D341Med (cell line): ENCODE measurements at places on chromosomes 5 and 9.

GRCh38 chr5:173671121-173671949 lies 54.9 kb upstream of the BOD1 start:
- DNase-seq, result no peak

GRCh38 chr5:150178262-150178661 lies 11.6 kb upstream of the SLC6A7 start:
- DNase-seq, result no peak

DNA sequence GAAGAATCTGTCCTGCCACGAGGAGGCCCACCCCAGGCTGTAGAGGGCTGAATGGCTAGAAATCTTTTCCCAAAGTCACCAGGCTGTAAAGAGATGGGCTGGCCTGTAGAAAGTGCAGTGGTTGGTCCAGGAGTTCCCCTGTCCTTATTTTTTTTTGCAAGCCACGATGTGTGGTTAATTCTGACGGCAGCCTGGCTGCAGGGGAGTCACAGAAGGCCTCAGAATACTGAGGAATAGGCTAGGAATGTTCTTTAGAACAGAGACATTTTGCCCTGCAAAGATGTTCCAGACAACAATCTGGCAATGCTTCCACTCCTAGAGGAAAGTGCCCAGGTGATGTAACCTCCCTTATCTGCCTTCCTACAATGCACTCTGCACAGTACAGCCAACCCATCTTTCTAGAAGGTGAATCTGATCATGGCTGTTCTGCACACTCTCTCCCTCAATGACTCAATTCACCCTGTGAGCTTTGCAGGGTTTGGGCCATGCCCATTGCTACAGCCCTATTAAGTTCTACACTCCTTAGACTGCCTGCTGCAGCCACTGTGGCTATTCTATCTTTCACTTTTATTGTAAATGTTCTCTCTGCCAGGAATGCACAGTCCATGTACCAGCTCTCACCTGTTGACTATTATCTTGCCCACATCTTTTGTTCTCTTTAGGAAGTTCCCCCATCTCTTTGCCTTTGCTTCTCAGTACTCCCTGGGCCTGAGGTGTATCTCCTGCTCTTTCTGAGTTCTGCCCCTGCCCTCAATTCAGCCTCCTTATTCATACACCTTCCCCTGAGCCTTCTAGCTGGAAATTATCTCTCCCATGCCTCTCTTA lies 377.8 kb upstream of the CLINT1 start:
- no peak for DNase-seq

GRCh38 chr5:7395947-7396712 lies at the start of gene ADCY2:
ADCY2 (plus strand) TSS chr5:7396138; CDS start chr5:7396297, 159 bp downstream.
- peak; percentile 74 for DNase-seq

GRCh38 chr5:1026700-1027621 lies 18.4 kb downstream of the NKD2 start:
- DNase-seq, result no peak

DNA sequence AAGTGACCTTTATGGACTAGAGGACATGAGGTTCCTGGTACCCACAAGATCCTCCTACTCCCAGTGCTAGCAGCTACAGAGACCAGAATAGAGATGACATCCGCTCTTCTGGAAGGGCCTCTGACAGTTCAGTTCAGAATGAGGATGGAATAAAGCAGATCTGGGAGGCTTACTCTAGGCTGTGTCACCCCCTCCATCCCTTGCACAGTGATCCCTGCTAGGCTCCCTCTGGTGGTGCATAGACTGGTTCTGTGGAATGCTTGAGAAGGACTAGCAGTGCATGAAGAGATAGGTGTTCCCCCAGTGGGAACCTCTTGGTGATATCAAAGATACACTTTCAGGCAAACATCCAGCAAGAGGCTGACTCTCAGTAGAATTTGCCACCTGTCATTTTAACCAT lies 83.0 kb downstream of the NPR3 start:
- DNase-seq, result no peak

- no peak for DNase-seq
These were observed 10.0 kb upstream of the LECT2 start for GRCh38 chr5:135964670-135965320.

DNA sequence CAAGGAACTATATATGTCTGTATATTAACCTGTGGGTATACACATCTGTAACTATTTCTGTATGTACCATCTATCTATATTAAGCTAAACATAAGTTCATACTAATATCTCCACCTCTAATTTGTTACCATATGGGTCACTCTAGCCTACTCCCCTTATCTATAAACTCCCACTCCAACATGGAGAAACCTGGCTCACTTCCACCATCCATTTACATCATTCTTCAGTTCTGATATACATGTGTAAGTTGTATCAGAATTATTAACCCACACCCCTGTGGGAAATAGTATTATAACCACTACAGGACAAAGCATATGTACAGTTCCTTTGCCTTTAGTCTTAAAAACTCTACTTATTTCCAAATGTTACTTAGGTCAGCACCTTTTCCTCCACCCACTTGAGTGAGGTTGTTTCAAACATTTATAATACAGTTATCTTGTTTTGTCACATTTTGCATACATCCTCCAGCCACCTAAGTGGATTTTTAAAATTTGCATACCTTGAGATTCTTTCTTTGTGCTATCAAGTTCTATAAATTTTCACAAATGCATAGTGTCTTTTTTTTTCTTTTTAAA lies 10.6 kb downstream of the NDFIP1 start:
- DNase-seq, result no peak

DNA sequence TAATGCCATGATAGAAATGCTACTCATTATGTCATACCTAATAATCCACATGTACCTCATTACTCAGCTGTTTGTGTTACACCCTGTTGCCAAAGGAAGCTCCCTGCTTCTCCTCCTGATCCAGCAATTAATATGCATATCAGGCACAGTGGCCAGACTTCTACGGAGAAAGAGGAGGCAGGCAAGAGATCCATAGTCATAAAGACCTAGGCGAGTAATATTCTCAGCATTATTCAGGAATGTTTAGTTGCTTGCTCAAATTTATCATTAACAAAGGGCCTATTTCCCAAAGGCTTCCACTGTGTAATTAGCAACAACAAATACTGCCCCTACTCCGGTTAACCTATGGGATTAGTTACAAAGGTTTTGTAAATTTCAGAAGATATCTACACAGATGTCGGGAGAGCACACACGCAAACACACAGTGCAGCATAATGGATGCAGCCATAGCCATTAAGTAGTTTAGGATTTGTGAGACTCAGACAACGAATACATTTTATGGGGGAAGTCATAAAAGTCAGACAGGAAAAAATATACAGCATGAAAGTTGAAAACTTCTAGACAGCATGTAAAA lies 192.6 kb downstream of the EFNA5 start:
- no peak for DNase-seq

DNA sequence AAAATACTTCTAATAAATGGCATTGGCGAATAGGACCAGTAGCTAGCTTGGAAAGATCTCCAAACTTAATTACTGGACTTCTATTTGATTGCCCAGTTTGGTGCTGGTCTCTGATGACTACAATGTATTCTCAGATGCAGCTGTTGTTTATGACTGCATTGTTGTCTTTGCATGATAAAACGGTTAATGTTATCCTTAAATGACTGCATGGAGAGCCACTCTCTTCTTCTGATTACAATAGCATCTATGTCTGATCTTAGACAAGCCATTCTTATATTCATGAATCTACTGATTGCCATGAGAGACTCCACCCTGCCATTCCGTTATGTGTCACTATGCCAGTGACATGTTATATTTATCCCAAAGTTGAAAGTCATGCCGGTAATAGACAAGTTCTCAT lies 42.9 kb upstream of the ERBIN start:
- no peak for DNase-seq

GRCh38 chr5:2901511-2901910 lies 150.0 kb upstream of the IRX2 start:
- DNase-seq, result no peak

DNA sequence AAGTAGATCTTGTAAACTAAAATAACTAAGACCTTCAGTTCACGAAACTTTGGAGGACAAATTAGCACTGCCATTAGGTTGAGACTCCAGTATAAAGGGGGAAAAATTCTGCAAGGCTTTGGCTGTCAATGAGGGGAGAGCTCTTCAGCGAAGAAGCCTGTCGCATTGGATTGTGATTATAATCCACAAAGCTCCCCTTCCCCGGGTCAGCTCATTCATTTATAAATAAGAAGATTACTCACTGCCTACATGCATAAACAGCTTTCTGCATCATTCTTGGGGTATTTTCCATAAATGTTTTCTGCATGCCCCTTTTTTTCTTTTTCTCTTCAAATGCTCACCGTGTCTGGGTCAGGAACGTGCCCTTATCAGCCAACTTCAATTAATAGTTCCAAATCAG lies 196.7 kb downstream of the EBF1 start:
- peak; percentile 53 for DNase-seq

DNA sequence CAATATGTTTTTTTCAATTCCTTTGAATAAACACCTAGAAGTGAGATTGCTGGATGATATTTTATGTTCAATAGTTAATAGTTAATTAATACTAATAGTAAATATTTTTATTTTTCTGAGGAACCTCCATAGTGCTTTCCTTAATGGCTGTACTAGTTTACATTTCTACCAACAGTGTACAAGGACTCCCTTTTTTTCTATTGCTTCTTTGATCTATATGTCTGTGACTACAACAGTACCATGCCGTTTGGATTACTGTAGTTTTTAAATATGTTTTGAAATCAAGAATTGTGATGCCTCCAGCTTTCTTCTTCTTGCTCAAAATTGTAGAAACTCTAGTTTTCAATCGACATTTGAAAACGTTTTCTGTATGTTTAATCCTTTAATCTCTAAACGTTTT lies 39.5 kb upstream of the ADAMTS16 start:
- no peak for DNase-seq

GRCh38 chr9:88661759-88662158 lies 126.8 kb downstream of the NXNL2 start:
- DNase-seq, result no peak

DNA sequence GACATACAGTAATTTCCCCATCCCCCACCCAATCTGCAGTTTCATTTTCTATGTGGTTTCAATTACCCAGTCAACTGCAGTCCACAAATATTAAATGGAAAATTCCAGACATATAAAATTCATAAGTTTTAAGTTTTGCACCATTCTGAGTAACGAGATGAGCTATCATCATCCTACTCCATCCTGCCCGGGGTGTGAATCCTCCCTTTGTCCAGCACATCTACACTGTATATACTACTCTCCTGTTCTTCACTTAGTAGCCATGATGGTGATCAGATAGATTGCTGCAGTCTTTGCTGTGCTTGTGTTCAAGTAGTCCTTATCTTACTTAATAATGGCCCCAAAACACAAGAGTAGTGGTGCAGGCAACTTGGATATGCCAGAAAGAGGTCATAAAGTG lies 11.3 kb downstream of the OXCT1 start:
- no peak for DNase-seq

DNA sequence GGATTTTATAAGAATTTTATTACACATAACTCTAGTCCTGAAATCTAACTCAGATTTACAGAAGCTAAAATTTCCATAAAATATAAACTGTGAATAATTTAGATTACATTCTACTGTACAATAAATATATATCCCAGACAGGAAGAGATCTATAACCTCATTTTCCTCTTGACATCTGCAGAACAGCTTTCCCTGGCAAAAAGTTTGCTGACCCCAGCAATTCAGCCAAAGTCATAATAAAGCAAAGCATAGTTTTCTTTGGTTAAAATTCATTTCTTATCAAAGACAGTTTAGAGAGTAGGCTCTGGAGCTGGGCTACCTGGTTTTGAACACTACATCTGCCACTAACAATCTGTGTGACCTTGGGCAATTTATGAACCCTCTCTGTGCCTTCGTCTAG lies 372.5 kb downstream of the CAAP1 start:
- no peak for DNase-seq

- DNase-seq, result no peak
These were observed 12.0 kb upstream of the RNF130 start for GRCh38 chr5:180083529-180084060.

GRCh38 chr9:130426467-130426773 lies 18.3 kb upstream of the ASS1 start:
- DNase-seq, result no peak
